Muscle of back (tissue), 13 donors: ENCODE measurements at places on chromosomes 6 and 20. TPM values are rescaled to one million over a fixed set of nuclear protein-coding genes. Genes with fewer than 3 reads are reported as not detected.

The FNDC1 gene
- 351 TPM for polyA plus RNA-seq

DNA sequence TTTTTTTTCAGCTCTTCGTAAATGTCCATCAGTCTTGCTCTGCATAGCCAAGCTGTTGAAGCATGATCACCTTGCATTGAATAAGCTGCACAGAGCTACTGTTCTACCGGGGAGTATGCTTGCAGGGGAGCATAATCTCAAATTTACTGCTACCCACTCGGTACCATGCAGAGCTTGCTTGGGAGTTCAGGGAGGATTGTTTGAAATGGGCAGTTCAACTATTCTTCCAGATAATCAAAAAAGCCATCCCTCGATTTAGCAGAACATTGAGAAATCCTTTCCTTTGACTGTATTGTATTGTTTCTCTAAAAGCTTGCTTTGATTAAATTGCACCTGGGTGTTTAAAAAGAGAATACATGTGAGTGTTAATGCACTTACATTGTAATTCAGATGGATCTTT, 332.6 kb downstream of the UTRN start:
- DNase-seq = no peak

DNA sequence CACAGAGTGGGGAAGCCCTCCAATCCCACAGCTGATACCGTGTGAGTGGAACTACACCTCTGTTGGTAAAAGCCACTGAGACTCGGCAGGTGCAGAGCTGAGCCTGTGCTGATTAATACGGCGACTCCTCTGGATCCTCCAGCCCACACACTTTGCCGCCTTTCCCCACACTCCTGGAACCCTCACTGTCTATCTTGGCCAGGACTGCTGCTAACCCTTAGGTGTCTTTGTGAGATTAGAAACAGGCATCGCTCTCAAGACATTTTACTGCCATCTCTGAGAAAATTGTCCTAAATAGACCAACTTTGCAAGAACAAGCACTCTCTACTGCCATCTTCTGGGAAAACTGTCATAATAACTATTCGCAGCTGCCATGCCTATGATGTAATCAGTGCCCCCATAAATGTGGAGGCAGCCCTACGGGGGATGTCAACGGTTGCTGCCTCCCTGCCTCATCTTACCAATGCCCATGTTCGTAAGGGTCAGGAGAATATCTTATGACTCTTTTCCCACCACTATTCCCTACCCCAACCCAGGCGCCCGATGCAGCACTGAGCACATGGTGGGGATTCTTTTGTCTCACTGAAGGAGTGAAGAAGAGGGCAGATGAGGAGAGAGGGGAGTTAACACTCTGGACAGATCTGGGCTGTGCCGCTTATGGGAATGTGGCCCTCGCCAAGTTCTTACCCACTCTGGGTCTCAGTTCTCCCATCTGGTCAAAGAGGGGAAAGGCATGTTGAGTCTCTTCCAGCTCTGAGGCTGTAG, 26.1 kb upstream of the KCNB1 start:
- DNase-seq = peak; percentile 33

DNA sequence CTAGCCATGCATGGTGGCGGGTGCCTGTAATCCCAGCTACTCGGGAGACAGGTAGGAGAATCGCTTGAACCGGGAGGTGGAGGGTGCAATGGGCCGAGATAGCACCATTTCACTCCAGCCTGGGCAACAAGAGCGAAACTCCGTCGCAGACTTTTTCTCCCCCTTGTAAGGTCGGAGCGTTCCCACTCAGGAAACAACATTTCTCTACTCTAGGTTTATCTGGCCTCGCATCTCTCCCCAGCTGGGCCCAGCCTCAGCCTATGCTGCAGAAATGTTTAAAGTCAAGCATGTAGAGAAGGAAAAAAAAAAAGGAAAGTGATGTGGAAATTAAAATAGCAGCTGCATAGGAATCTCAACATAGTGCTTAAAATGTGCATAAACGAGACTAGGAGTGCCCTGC, 172.3 kb downstream of the TRIM27 start:
- no peak for DNase-seq

DNA sequence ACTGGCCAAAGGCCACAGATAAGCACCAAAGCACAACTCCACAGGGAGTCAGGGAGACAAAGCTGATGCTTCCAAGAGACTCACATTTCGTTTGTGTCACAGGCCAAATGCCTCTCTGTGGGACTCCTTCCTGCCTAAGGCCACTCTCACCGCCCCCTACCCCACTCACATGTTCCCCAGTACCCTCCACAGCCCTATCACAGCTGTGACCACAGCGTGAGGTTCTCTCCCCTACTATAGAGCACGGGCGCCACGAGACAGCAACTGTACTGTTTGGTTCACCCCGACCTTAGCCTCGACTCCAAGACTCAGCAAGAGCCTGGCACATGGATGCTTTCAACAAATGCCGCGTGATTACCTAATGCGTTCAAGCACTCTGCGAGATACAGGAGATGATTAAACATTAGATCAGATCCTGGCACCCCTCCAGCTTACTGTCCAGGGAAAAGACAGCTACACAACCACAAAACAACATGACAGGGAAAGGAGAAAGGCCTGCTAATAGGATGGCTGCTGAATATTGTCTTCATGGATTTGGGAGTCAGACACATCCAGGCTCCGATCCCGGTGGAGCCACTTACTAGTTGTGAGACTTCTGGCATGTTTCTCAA, 105.5 kb downstream of the AGPAT4 start:
- peak; percentile 55 for DNase-seq
